ENCODE measurements at places on chromosomes 12 and 14.

DNA sequence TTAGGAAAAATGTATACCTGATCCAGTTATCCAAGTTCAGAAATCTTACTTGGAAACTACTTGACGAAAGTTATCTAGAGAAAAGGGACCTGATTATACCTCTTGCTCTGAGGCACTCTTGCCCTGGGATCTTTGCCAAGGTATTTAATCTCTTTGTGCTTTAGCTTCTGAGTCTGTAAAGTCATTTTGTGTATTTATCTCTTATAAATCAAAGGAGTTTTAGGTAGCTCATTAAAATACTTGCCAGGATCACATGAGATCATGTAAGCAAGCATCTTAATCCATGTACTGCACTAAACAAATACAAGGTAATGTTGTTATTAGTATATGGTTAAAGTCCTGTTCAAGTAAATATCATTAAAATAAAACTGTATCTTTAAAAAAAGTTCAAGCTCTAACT lies 147.5 kb downstream of the IPO8 start:
- DNase-seq, result no peak

DNA sequence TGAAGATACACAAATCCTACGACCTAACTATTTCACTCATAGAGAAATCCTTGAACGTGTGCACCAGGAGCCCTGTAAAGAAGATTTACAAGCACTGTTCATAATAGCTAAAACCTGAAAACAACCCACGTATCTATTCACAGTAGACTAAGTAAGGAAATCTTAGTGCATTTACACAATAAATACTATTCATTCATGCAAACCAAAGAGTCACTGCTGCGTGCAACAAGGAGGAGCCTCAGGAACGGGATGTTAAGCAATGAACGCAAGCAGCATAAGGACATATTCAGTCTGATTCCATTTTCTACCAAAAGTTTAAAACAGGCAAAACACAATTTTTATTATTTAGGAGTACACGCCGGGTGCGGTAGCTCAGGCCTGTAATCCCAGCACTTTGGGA lies 176.6 kb downstream of the TTC7B start:
- DNase-seq, result no peak

- no peak for DNase-seq
Observed at GRCh38 chr12:46678426-46678825, 147.4 kb downstream of the SLC38A4 start.

DNA sequence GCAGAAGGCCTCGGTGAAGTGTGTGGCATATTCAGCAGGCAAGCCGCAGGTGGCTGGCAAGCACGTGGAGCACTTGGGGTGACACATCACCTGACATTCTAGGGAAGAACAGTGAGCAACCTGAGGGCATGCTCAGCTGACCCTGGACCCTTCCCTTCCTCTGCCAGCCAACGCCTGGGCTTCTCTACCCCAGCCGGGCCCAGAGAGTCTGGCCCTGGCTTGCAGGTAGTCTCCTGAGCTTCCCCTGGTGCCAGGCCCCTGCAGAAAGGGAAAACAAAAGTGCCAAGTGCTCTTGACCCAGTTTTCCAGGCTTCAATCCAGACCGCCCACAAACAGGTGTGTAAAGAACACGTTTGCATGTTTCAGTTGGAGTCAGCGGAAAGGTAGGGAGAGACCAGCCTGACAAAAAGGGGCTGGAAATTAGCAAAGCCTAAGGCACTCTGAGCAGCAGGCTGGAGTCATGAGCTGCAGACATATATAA lies 45.7 kb downstream of the PRKAB1 start:
- DNase-seq, result no peak

- DNase-seq, result no peak
Observed at GRCh38 chr14:99137913-99138571, 134.0 kb downstream of the BCL11B start.

GRCh38 chr14:37417833-37418232 lies 177.2 kb downstream of the FOXA1 start:
- DNase-seq, result no peak

DNA sequence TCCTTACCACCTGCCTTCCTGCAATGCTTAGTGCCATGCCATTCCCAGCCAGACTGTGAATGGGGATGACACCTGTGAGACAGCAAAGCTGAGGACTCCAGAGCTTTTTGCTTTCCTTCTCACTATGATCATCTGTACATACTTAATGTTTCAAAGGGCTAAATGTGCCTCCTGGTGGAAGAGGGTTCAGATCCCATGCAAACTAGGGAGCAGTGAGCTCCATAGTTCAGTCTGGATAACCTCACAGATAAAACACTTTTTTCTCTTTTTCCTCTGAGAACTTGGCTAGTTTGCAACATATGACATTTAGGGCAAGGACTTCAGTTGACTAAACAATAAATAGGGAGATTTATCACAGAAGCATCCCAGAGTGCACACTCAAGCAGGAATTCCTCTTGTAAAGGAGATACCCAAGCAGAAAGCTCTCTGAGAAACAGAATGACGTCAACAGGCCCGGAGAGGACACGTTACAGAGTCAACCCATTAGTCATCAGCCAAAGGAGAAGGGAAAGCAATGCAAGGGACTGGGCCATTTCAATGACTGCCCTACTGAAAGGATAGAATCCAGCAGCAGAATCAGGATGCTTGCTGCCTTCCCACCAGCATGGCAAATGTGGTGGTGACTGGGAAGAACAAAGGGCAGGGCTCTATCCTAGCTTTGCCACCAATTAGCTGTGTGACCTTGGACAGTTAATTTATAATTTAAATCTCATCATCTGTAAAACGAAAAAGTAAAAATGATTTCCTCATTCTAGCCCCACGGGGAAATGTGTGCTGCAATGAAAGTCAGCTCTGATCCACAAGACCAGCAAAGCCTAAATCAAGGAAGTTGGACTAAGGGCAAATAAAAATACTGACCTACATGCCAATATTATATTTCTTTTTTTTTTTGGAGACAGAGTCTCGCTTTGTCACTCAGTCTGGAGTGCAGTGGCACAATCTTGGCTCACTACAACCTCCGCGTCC lies 80.8 kb upstream of the ACTN1 start:
- no peak for DNase-seq

DNA sequence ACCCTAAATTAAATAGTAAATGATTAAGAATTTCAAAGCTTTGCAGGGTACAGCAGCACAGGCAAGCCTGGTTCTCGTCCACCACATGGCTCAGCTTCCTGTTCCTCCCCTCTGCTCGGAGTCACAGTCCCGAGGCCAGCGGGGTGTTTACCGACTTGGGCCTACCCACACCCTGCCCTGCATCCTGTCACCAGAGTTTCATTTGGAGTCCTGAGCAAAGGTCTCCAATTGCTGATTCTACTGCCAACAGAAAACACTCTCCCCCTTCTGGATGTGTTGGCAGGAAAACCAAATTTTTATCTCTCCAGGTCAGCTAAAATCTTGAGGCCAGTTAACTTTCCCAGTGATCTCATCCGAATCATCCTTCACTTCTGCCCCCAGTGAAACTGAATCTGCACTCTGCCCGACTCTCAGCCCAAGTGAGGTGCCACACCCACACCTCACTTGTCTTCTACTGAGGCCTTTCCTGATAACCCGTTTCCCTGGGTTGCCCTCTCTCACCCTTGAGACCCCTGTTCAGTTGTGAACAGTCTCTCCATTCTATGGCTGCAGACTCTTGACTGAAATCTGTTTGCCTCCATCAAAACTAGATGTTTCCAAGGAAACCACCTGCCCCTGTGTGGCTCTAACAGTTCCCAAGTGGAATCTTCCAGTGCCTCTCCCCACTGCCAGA lies 71.2 kb downstream of the VCPKMT start:
- DNase-seq, result no peak

Data from mesothelial cell of epicardium (in vitro differentiated cells).